Head of caudate nucleus (tissue), 42 donors: ENCODE measurements at places on chromosomes 2 and 18.

DNA sequence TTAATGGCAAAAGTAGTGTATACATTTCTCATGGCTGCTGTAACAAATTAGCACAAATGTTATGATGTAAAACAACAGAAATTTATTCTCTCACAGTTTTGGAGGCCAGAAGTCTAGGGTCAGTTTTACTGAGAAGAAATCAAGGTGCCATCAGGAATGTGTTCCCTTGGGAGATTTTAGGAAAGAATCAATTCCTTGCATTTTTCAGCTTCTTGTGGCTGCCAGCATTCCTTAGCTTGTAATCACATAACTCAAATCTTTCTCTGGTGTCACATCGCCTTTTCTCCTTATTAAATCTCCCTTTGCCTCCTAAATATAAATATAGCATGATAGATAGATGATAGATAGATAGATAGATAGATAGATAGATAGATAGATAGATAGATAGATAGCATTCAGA lies 307.0 kb upstream of the REG3G start:
- no peak for DNase-seq

DNA sequence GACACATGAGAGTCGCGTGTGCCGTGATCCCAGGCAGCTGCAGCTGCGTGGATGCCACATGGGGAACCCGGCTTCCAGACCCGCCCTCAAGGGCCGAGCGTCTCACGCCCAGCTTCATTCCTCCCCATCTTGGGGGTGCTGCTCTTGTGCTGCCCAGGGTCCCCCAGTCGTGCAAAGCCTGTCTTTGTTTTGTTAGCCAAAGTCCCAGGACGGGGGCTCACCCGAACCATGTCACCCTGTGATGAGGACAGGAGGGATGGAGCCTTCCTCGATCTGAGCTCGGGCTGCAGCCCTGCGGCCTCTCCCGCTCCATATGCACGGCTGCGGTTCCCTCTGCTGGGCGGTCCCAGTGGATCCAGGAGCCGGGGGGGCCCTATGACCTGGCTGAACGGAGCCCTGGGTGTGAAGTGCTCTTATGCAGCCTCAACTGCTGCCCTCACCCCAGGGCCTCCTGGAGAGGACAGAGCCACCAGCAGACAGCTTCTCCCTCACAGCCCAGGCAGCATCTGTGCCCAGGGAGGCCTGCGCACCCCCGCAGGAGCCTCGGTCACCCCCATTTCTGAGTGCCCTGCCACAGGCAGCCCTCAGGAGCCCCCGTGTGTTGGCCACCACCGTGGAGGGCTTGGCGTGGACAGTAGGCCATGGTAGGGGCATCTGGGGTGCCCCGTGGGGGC lies 99.0 kb upstream of the CTDP1 start:
- DNase-seq, result no peak

DNA sequence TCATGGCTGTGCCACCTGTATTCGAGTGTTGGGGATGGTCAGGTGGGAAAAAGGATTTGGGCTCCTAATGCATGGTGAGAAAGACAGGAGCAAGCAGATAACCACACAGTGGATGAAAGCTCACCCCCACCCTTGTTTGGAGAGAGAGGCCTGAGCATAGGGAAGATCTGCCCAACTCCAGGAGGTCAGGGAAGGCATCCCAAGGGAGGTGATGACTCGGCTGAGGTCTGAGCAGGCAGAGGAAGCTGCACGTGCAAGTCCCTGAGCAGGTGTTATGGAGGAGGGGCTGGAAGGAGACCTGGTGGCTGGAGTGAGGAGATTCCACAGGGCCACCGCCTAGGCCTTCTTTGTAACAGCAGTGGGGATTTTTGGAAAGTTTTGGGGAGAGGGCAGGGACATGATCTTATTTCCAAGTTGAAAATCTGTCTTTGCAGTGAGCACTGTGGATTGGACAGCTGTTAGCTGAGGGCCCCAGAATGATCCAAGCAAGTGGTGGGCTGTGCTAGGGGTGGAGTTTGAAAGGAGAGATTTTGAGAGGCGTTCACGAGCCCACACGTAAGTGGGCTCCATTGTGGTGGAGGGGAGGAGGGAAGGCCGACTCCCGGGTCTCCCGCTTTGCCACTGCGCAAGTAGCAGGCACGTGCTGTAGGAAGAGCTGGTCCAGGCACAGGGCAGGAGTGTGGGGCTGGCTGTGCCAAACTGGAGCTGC lies 228.5 kb downstream of the GLI2 start:
- DNase-seq, result no peak

- no peak for DNase-seq
Measured at GRCh38 chr2:147137711-147138110, 707.1 kb upstream of the ACVR2A start.

DNA sequence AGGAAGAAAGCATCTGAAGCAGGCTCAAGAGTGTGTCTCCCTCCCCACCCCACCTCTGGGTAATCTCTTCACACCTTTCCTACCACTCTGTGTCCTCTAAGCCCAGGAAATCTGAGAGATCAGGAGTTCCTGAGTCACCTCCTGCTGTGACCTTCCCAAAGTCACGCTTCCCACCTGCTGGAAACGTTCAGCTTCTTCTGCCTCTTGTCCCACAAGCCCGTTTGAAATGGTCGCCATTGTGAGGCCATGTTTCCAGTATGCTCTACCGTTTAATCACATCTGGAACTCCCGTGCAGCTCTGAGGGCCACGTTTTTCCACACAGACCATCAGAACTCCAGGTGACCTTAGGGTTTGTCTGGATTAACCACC lies 25.9 kb downstream of the GREB1 start:
- no peak for DNase-seq

- DNase-seq, result no peak
Measured at GRCh38 chr2:217555081-217555876, 447.5 kb downstream of the TNS1 start.

DNA sequence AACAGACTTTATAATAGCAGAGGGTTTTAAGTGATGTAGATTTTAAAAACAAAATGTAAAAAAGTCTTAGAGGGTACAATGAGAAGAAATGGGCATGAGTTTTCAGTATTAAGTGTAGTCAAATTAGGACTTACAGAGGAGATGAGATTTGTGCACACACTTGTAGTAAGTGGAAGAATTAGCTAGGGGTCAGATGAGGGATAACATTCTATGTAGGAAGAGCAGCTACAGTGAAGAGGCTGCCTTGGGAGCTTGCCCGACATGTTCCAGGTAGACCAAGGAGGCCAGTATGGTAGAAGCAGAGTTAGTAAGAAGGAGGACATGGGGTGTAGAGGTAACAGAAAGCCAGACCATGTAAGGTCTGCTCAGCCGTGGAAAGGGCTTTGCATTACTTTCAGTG lies 189.2 kb upstream of the DSEL start:
- DNase-seq, result no peak

DNA sequence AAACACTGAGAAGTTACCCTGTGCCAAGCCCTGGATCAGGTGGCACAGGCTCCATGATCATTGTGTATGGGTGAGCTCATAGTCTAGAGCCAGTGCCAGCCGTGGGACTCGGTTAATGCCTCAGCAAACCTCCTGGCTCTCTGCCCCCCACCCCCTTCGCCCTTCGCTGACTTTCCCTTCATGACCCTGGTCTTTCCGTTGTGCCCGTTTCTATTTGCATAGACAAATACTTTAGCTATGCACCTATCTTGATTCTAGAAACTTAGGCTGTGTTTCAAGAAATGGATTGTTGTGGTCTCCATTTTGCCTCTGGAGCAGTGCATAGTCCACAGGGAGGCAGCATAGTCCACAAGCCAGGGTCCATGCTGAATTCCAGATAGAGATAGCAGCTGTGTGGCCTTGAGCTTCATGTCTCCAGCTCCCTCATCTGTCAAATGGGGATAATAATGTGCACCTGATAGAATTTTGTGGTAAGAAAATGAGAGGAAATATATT lies 44.8 kb upstream of the KDM3A start:
- DNase-seq, result peak; percentile 44

DNA sequence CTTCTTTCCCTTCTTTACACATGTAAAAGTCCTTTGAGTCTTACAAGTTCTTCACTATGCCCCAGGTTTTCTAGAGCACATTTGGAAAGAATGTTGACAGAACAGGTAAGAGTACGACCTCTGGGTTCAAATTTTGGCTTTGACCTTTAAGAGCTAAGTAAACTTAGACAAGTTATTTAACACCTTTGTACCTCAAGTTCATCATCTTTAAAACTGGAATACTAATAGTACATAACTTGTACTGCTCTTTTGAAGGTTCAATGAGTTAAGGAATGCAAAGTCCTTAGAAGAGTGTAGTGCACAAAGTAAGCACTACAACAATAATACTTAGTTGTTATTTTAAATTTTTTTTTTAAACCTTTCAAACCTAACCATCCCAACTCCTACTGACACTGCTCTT lies 156.6 kb downstream of the TMEFF2 start:
- DNase-seq, result no peak

DNA sequence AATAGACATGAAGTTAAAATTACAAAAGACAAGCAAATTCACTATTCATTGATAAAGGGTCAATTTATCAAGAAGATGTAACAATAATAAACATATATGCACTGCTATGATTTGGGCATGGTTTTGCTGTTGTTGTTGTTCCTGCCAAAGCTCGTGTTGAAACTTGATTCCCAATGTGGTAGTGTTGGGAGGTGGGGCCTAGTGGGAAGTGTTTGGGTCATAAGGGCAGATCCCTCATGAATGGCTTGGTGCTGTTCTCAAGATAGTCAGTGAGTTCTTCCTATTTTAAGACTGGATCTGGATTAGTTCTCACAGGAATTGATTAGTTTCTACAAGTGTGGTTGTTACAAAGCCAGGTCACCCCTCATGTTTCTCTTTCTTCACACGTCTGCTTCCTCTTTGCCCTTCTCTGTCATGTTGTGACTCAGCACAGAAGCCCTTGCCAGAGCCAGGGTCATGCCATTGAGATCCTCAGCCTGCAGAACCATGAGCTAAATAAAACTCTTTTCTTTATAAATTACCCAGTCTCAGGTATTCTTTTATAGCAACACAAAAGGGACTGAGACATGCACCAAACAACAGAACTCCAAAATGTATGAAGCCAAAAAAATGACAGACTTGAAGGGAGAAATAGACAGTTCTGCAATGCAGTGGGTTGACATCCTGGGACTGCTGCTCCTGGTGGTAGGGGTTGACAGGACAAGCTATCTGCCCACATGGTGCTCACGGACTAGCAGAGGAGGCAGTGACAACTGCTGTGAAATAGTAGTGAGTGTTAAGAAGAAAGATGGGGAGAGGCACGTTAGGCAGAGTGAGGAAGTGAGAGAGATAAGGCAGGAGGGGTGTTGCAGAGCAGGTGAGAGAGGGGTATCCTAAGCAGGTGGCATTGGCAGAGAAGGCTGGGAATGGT lies 18.6 kb upstream of the SKA1 start:
- no peak for DNase-seq

- DNase-seq, result no peak
Measured at GRCh38 chr18:5475267-5475666, 68.5 kb downstream of the EPB41L3 start.

- no peak for DNase-seq
Measured at GRCh38 chr2:141301551-141301950, 829.3 kb downstream of the LRP1B start.

- DNase-seq, result no peak
Measured at GRCh38 chr18:68447286-68447685, 267.6 kb downstream of the TMX3 start.

- no peak for DNase-seq
Measured at GRCh38 chr18:56569416-56569815, 69.0 kb downstream of the TXNL1 start.

DNA sequence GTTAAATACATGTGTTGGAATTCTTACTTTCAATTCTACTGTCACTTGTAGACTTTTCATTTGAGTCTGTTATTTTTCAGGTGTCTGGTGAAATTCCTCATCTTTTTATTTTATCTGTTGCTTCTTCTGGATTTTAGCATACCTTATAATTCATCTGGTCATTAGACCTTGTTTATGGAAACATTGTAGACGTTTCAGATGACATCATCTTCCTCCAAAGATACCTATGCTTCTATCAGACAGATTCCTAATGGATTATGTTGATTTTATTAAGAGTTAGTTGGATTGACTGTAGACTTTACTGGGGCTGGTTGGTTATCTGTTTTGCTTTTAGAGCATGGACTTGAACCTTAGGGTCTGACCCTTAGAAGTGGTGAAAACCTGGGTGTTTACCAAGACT lies 15.3 kb upstream of the MFSD2B start:
- no peak for DNase-seq

DNA sequence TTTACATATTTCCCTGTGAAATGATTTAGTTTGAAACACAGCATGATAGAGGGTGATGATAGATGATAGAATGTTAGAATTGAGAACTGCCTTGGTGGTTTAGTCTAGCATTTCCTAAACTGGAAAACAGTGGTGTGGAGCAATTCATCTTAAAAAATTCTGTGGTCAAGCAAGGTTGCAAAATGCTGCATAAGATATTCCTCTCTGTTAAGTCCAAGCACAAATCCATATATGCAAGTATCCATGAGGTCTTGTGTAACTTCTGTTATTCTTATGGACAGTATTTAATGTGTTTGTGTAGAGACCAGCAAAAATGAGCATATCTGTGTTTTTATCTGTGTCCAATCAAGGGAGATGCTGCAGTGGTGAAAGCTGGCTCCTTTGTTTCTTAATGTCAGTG lies 30.0 kb downstream of the CPS1 start:
- no peak for DNase-seq
